ENCODE measurements at places on chromosomes 11 and 22.
A peak's percentile ranks its signal among the peaks of the same experiment; 100 is the strongest.

- no peak for DNase-seq
Measured at GRCh38 chr11:18696638-18697225, 1.8 kb upstream of the TMEM86A start.

DNA sequence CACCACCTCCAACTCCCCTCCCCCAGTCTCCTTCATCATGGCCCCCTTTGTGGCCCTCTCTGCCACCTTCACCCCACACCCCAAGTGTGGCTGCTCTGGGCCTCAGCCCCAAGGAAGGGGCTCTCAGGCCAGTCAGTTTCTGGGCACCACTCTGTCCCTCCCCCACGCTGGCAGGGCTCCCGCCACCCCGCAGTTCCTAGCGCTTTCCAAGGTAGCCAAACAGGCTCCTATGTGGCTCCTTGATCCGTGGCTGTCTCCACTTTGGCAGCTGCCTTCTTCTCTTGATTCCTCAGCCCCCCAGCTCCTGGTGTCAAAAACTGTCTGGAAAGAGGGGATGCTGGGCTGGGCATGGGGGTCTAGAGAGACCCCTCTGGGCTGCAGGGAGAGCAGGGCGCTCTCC is 10.4 kb upstream of the CACNA1I start:
- DNase-seq = no peak

DNA sequence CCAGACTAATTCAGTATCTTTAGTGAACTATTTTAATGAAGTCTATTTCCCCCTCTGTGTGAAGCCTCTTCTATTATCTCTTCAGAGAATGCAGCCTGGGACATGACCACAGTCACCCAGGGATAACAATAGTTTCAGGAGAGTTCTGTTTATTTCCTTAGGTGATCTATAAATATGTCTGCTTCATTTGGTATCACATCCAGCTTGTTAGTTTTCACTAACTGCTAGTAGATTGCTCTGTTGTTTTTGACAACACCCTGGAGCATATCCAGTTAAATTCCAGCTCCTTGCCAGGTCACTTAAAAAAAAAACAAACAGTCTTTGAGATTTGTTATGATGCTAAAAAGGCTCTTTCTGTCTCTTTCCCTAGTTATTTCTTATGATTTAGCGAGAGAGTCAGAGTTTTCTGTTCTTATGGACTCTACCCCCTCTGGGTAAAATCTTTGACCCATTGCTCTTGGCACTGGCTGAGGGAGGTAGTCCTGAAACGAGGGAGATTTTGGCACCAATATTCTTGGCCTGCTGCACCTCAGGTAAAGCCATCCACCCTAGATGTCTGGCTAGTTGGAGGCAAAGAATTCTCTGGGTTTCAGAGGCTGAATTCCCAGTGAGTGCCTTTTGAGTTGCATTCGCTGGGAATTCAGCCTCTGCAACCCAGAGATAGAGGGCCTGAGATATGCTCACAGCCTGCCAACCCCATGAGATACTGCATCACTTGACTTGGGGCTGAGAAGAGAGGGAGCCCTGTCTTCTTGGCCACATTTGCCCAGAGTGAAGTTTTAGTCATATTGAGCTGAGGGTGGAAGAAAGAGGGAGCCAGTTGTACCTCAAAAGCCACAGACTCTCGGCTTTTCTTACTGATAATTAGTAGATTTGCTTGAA is 159.1 kb downstream of the PGR start:
- no peak for DNase-seq

DNA sequence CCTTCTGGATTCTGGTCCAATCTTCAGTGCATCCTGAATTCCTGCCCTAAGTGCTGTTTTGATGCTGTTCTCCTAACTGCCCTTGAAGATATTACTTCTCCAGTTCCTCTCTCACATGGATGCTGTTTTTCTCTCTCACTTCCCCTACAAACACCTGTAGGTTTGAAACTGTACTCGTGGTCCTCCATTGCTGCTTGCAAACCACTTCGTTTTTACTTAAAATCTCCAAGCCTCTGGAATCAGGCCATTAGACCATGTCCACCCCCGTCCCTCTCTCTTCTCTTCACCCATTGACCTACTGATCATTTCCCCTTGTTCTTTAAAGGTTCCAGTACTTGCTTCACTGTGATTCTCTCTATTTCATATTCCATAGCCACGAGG is 988.1 kb downstream of the NTM start:
- no peak for DNase-seq

- DNase-seq = no peak
Measured at GRCh38 chr11:102295045-102295444, 22.2 kb upstream of the BIRC3 start.

DNA sequence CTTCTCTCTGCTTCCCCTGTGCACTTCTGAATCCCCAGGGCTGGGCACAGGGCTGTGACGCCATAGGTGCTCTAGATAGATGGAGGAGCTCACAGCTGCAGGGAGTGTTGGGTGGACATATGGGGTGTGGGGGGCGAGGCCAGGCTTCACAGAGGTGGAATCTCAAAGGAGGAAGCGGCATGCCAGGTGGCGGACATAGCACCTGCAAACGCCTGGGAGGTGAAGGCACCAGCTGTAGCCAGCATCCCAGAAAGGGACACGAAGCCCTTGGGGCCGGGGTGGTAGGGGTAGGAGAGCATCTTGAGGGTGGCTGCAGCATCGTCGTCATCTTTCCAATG is 14.6 kb upstream of the KCNQ1OT1 start:
- no peak for DNase-seq

DNA sequence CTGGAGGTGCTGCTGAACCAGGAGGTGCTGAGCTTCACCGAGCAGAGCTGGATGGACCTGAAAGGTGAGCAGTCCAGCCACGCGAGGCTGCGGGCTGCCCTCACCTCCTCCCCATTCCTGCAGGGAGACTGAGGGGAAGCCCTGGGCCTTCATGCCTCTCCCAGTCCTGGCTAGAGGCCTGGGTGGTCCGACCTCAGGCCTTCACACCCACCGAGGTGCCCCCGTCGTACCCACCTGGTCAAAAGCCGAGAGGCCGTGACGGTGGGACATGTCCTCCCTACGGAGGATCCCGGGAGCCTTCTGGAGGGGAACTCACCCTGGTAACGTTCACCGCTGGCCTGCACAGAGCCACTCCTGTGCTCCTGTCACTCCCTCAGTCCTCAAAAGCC is 5.1 kb downstream of the SUSD2 start:
- DNase-seq = no peak

DNA sequence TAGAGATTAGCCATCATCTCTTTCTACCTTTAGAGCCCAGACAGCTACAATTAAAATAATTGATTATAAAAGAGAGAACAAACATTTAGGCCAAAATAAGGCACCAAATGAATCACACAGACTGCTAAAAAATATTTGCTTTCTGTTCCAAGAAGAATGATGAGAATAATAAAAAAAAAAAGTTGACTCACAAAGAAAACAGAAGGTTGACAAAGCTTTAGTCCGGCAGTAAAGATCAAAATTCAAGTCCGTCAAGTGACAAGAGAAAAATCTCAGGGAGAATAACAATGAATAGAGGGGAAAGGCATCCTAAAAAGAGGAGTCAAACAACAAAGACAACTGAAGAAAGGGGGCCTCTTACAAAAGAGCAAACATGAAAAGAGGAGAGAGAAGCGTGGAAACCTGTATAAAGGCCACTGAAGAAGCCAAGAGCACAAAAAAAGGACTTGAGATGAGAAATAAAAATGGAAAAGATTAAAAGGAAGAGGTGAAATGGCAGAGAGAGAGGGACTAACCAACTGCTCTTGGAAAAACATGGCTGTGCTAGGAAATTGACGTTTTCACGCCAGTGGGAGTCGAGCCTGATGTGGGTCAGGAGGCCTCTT is 910.2 kb downstream of the OPCML start:
- DNase-seq = no peak

DNA sequence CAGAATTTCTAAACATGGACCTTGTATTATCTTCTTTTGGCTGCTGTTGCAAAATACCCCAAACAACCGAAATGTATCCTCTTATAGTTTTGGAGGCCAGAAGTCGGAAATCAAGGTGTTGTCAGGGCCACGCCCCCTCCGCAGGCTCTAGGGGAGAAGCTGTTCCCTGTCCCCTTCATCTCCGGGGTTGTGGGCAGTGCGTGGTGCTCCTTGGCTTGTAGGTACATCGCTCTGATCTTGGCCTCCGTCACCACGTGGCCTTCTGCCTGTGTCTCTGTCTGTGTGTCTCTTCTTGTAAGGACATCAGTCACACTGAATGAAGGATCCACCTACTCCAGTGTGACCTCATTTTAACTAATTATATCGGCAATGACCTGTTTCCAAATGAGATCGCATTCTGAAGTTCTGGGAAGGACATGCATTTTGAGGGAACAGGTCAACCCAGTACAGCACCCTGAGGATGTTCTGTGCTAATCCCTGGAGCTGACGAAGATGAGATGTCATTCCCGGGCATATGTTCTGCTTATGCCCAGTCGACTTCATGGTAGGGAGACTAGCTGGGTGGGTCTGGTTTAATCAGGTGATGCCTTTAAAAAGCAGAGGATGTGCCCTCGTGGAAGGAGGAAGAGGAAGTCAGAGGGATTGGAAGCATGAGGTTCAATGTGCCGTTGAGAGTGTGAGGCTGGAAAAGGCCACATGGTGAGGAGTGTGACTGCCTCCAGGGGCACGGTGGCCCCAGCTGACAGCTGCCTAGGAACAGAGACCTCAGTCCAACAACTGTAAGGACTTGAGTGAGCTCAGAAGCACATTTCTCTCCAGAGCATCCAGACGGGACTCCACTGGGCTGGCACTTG is 531.1 kb downstream of the TBC1D22A start:
- peak; percentile 2 for DNase-seq

GRCh38 chr11:11836676-11837231 is 5.0 kb upstream of the USP47 start:
- no peak for DNase-seq

DNA sequence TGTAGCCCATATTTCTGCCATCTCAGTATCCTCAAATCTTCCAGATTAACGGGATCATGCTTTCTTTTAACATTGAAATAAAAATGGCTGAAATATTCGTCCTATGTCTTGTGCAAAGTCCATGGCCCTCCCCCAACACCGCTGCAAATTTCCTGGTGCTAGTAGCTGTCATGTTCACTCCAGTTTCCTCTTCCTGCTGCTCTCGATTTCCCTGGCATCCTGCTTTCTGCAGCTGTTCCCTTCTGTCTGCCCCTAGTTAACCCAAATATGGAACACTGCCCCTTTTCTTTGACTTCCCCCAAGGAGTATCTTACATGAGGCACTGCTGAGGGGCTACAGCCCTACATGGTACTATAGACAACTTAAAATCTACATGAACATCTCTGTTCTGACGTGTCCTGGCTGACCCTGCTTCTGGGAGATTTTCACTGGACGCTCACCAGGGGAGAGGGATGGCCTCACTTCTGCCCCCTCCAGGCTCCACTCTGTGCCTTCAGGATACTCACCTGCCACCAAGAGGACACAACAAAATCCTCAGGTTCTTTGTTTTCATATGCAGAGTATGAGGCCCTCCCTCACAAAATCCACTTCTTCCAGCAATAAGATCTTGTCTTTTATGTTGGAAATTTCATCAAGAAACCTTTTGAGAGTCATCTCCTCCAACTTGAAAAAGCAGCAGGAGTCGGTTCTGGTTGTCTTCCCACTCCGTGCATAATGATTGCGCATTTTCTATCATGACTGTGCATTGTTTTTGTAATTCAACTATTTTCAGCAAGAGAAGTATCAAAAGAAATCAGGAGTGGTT is 29.5 kb upstream of the SCUBE2 start:
- DNase-seq = peak; percentile 76

DNA sequence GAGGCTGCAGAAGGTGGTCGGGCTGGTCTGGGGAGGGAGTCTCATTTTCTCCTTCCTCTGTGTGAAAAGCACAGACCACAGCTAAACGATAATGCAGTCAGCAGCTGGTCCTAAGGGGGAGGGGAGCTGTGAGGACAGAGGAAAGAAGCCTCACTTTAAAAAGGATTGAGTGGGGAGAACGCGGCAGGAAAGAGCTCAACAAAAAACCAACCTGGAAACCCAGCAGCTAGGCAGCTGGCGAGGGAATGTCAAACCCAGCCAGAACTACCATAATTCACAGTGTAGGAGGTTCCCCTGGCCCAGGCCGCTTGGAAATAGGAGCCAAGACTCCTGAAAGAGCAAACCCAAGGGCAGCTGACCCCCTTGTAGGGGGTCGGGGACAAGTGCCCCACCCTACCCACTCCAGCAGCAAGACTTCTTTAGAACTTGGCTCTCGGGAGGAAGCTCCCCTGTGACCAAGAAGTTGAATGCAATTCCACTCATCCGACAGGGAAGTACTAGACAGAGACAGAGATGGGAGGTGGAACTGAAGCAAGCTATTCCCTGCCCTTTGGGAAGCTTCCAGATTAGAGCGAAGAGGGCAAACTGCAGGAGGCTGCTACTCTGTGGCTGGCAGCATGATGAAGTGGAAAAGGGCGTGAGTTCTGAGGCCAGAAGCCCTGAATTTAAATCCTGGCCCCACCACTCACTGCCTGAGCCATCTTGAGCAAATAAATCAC is 16.5 kb upstream of the DGKZ start:
- peak; percentile 71 for DNase-seq

DNA sequence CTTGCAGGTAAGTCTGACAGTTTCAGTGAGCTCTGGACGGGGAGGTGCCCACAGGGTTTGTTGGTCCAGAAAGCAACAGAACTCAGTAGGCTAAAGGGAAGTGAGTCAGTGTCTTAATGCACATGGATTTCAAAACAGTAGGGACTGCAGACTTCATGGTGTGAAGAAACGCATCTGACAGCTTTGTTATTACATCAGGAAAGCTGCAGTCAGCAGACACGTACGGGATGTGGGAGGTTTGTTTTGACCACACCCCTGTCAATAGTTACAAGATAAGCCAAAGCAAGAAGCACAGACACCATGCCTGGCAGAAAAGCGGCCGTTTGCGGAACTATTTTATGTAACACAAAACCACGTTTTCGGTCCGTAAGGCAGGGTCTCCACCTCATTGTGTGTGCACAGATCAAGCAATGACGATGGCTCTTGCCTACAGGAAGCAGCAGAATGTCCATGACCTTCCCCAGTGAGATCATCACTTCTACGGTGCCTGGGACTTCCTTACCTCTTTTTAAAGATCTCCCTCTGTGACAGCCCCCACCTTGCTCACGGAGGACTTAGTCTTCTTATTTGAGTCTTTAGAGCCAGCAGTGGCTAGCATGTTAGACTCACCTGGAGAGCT is 58.2 kb upstream of the FTH1 start:
- DNase-seq = no peak

DNA sequence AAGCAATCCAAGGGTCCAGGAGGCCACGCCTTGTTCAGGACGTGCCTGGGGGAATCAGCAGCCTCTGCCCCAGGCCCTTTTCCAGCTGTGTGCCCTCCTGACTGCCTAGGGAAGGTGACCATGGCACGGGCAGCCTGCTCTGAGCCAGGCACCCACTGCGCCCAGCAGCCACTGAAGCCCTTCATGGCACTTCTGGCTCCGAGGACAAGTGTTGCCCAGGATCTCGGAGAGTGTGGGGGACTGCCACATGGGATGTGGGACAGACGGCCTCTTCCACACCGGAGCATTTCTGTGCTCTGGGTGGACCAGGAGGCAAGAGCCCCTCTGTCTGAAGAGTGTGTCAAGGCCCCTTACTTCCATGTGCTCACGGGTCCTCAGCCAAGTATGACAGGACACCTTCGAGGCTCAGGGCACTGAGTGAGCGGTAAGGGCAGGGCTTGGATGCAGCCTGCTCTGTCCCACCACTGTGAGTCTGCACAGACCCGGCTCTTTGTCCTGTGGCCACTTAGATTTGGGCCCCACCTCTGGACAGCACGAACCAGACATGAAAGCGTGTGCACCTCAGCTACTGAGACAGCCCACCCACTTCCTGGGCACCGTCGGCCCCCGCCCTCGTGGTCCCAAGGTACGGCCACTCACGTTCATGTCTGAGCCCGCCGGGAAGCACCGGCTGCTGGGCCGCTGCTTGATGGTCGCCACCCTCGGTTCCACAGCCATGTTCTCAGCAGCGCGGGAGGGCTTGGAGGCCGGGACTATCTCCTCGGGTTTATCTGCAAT is 93.6 kb downstream of the CTTN start:
- peak; percentile 2 for DNase-seq

Data from WERI-Rb-1 (cell line).